ENCODE measurements at places on chromosomes 3 and 15.
A peak's percentile ranks its signal among the peaks of the same experiment; 100 is the strongest.

DNA sequence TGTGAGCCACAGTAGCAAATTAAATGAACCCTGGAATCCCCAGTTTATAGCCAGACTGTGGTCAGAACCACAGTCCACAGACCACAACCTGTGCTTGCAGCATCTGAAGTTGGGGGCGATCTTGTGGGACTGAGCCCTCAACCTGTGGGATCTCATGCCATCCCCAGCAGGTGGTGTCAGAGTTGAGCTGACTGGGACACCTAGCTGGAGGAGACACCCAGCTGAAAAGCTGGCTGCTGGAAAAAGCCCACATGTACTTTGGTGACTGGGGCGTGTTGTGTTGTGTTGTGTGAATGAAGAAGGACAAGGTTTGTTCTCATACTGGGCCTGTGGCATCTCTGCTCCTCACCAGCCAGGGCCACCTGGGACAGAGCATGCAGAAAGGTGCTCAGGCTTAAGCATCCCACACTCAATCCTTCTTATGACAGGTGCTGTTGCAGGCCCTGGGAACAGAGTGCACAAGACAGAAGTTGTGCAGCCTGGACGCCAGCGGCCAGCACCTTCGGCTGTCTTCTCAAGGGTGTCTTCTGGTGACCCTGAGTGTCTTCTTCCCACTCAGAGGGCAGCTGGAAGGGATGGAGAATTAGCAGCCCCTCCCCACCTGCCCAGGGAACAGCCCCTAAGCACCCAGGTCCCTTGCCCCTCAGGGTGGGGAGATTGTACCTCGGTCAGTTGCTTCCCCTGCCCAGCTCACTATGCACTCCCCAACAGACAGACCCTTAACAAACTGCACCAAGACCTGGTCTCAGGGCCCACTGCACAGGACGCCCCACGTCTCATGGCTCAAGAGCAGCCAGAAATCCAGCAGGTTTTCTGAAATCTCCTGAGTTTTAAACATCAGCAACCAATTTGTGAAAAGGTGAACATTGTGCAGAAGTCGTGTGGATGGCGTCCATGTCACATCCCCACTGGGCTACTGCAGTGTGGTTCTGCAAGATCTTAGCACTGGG is 2.2 kb upstream of the UROC1 start:
- no peak for DNase-seq

GRCh38 chr3:150396491-150396890 is 11.6 kb upstream of the TSC22D2 start:
- no peak for DNase-seq

- DNase-seq: no peak
Observed at GRCh38 chr3:112384769-112385168, 51.8 kb downstream of the CD200 start.

- peak; percentile 48 for DNase-seq
Observed at GRCh38 chr15:38389924-38390542, 63.9 kb upstream of the FAM98B start.

DNA sequence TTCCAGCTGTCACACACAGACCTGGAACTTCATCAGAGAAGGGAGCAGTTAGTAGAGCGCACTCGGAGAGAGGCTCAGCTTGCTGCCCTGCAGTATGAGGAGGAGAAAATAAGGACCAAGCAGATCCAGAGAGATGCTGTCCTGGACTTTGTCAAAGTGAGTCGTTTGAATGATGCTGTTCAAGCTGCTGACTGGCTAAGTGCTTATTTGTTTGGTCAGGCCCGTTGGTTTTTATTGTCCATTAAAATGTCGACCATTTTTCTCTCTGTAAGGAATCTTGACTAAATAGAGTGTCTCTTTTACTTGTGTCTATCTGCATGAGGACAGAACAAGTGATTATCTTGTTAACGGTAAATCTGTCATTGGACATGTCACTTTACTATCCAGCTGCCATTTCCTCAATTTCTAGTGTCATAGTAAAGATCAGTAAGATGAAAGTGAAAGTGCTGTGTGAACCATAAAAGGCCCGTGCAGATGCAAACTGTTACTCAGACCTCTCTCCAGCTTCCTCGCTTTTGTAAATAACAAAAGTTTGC is 56.9 kb downstream of the LRCH3 start:
- DNase-seq: no peak

DNA sequence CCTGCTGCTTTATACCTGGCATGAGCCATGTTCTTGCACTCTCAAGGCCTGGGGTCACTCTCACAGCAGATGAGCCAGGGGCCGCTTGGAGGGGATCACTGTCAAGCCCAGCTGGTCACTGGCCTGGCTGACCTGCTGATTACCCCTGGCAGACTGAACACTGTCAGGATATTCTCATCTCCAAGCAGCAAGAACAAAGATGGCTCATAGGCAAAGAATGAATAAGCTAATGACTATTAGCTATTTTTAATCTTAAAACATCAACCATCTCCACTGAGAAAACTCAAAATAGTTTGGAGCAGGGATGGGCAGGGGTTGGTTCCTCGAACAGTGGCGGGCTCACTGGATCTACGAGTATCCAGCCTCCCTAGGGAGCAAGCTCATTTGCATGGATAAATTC is 64.4 kb upstream of the ACAN start:
- DNase-seq: no peak

- DNase-seq: no peak
Observed at GRCh38 chr3:16085884-16086608, 88.4 kb upstream of the GALNT15 start.

DNA sequence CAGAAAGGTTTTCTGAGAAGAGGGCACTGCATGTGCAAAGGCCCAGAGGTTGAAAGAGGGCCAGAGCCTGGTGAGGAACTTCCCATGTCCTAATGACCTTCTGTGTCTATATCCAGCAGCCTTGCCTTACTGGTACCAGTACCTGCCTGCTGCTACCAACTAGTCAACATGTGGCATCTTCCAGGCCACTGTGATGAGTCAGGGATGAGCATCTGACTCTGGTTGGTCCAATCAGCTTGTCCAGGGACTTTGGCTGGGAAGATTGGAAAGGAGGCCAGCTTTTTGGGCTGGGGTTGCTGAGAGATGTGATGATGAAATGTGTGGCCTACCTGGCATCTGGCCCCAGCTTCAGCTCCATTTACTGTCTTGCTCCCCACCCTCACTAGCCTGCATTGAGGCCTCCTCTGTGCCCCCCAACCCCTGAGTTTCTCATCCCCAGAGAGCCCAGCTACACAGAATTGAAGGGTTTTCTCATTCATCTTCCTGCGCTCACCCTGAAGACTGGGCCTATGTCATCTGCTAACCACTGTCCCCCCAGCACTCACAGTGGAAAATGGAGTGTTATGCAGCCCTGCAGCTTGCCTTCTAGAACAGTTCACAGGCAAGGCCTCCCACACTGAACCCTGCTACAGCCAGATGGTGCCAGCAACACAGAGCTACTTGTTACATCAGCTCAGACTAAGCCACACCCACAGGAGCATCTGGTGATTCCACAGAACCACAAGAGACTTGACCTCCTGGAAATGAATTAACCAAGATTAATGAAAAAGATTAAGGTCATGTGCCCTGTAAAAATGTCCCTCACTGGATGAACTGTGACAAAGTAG is 1.3 kb upstream of the TWF2 start:
- no peak for DNase-seq

Data from stimulated activated CD8-positive, alpha-beta memory T cell treated with anti-CD3 and anti-CD28 coated beads, Interleukin-7, amount 100 ng/mL, for 24 hours (primary cell).